Activated T-cell treated with anti-CD3 and anti-CD28 coated beads, Interleukin-2, amount 50 U/mL, for 24 hours (primary cell): ENCODE measurements at places on chromosomes 16 and 17.

DNA sequence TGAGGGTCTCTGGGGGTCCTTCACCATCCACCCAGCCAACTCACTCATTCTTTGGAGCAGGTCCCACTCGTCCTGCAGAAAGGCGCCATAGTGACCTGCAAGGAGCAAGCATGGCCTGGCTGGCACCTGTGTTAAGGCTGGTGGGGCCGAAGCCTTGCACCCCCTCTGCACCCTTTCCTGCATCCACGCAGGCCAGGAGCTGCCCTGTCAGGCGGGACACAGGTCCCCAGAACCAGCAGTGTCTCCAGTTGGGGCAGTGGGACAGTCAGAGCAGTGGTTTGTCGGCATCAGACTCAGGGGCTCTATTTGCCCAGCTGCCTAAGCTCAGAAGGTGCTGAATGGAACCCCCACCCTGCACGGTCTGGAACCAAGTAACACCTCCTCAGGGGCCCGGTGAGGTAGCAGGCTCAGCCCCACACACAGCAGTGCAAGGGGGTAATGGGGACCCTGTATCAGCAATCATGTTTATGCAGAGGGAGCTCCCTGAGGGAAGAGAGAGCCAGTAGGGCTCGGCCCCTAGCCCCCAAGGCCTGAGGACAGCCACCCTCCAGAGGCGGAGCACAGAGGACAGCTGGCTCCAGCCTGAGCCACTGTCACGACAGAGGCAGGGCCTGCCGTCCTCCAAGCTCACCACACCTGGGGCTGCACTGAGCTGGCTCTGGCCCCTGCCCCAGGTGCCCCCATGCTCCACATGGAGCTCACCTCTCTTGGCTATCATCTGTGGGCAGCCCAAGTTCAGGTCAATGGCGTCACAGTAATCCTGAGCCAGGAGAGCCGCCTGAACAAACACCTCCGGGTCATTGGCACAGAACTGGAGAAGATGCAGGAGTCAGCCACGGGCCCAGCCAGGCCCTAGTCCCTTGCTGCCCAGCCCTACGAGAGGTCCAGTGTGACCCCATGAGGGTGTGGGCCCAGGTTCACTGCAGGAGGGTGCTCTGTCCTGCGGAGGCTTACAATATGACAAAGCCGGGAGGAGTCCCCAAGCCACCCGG is 1.9 kb downstream of the DUS1L start:
- DNase-seq = no peak

DNA sequence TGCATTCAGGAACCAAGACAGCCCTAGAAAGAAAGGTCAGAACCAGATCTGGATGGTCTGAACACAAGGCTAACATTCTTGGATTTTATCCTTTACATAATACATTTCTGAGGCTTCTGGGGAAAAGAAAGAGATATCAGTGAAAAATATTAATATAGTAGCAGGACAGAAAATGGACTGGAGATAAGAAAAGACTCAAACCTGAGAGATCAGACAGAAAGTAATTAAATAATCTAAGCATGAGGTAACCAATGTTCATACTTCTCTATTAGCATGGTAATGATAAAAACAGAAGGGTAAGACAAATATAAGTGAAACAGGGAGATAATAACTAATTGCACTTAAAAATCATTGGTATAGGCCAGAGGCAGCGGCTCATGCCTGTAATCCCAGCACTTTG is 5.5 kb downstream of the TRIM37 start:
- DNase-seq = no peak

DNA sequence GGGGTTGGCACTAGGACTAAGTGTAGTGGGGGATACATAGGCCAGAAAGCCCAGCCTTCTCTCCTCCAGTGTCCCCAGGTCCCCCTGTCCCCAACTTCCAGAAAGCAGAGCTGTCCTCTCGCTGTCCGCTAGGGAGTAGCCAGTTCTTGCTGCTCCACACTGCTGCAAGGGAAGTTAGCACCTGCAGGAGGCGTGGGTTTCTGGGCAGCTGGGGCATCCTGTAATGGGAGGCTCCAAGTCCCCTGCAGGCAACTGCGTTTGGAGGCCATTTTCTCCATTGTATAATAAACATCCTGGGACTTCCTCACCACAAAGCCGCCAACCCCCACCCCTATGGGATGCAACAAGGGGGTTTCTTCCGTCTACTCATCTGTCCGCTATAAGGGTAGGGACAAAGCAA is 1.7 kb downstream of the RPRML start:
- DNase-seq = no peak

GRCh38 chr17:61456688-61457225 is 4.5 kb downstream of the TBX4 start:
- DNase-seq = no peak

DNA sequence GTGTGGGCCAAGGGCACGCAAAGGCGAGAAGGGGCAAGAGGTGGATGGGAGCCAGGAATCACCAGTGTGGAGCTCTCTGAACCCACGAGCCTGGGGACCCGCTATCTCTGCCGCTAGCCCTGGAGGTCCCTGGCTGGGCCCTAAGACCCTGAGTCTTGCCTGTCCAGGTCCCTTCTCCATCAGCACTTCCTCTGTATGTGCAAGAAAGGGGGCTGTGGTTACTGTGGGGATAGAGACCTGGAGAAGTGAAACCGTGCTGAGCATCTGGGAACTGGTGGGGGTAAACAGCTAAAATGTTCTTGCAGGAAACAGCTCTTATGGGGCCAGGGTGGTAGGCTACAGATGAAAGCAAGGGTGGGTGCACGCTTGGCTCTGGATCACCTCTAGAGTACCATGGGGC is 3.1 kb downstream of the SPNS3 start:
- no peak for DNase-seq
